ENCODE measurements at places on chromosomes 7 and 10.

- no peak for DNase-seq
These were observed 573.0 kb upstream of the IGFBP3 start for GRCh38 chr7:46494028-46494427.

GRCh38 chr7:37108615-37109014 is 340.0 kb downstream of the ELMO1 start:
- DNase-seq = no peak

DNA sequence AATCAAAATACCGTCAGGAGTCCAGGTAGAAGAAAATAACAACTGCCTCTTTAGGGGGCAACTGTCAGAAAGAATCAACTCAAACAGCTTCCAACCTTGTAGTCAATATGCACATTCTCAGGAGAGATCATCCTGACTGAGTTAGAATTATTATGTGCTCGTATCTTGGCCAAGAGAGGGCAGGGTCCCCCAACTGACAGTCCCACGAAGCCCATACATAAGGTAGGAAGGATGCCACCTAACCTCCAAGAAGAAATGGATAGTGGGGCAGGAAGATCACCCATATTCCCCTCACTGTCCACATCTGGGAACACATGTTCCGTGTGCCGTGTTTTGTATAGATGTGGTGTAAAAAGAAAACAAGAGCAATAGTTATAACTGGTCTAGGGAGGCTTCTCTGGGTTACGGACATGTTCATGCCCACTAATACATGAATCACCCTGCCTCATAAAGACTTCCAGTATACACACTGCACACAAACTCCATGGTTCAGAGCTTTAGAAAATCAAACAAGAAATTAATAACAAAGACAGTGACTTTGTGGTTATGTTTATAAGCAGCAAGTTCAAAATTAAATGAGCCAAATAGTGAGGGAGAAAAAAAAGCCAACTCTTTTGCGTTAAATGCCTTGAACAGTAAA is 295.6 kb downstream of the FGFR2 start:
- no peak for DNase-seq

- no peak for DNase-seq
These were observed 121.5 kb downstream of the TYW1B start for GRCh38 chr7:72706521-72706920.

DNA sequence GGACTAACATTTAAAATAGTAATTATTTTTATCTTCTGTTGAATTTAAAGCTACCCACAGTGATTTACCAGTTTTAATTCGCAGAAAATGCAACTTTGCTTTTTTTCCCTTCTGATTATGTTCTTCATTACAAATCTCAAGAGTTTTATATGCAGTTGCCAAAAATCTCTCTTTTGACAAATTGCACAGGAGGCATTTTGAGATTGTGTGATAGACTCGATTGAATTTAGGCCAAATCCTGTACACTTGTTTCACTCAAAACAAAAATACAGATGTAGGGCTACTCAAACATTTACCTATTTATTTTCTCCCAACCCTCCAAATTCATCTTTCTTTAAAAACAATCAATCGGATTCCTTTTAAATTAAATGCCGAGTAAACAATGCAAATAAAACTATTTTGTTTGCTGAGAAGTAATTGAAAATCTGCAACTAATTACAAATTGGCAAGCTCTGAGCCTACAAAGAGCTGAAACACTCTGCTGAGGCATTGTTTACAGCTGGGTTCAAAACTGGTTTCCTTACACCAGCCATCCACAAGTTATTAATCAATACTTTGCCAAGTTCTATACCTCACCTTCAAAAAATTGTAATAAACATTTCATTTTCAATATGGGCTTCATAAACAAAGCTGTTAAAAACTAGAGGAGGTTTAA is 214.9 kb upstream of the TCF7L2 start:
- no peak for DNase-seq

DNA sequence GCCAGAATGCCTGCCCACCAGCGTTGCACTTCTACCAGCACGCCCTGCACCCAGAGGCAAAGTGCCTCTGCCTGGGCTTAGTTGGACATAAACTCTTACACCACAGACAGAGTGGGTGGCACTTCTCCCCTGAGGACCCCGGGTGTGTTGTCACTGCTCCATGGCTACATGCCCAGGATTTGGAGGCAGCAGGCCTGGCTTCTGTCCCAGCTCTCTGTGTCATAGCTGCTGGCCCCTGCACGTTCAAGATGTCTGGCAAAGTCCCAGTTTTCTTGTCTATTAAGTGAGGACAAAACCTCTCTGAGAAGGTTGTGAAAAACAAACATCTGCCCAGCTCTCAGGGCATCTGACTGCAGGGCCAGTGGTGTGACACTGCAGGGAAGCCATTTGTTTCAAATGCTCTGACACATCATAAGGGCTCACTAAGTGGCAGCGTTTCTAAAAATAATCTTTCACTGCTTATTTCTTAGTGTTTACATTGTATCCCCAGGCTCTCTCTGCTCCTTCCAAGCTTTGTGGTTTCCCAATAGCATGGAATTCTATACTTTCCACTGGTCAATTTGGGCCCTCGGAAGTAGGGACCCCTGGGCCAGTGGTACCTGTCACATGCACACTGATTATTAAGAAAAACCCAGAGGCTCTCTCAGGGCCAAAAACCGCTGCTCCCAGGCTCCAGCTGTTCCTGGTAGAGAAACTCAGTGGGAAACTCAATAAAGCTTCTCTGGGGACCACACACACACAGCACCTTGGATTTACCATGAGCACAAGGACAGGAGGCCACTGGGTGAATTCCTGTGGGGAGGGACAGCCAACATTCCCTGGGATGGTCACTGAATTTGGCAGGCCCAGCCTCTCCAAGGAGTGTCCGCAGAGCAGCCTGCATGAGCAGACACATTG is 86.2 kb upstream of the ANLN start:
- no peak for DNase-seq

GRCh38 chr10:88540351-88540750 is 42.8 kb downstream of the RNLS start:
- DNase-seq = no peak

DNA sequence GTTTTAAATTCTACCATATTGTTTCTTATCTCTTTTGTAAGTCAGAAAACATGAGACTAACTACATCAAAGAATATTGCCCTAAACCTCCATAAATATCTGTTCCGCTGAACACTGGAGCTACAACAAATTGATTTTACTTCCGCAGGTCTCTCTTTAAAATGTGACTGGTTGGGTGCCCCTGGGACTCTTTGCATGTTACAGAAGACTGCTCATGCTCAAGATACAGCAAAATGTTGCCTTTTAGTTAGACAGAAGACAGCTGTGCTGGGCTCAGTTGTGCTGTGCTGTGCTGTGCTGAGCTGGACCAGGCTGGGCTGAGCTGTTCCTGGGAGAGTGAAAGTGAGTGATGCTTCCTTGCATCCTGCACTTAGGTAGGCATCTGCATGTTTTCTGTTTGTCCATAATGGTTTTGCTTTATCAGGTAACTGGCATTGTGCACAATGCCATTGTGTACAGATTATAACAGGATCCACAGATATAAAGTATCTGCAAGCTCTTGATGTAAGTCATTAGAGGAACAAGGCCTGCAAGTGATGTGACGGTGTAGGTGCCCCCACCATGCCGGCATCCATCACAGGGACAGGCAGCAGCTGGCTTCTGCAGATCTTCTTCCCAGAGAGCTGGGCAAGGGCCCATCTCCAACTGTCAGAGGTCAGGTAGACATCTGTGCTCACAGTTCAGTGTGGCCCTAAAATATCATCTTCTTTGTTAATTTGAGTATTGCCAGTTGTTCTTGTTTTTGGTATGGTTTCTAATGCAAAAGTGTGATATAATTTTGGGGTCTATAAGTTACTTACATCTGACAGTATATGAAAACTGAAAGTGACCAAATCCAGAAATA is 972.5 kb upstream of the CELF2 start:
- no peak for DNase-seq

DNA sequence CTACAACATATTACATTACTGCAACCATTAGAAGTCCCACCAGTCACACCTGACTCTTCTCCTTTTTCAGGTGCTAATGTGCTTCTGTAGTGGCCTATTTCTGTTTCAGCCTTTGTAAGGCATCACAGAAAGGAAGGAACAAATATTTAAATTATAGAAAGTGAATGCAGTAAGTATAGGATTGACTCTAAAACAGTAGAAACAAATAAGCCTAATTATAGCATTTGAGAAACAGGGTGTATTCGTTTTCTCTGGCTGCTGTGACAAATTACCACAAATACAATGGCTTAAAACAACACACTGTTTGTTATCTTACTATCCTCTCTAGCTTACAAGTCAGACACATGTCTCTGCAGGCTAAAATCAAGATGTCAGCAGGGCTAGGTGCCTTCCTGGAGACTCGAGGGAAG is 69.4 kb downstream of the CCSER2 start:
- no peak for DNase-seq

GRCh38 chr10:18557960-18558359 is 93.4 kb downstream of the NSUN6 start:
- DNase-seq = no peak

DNA sequence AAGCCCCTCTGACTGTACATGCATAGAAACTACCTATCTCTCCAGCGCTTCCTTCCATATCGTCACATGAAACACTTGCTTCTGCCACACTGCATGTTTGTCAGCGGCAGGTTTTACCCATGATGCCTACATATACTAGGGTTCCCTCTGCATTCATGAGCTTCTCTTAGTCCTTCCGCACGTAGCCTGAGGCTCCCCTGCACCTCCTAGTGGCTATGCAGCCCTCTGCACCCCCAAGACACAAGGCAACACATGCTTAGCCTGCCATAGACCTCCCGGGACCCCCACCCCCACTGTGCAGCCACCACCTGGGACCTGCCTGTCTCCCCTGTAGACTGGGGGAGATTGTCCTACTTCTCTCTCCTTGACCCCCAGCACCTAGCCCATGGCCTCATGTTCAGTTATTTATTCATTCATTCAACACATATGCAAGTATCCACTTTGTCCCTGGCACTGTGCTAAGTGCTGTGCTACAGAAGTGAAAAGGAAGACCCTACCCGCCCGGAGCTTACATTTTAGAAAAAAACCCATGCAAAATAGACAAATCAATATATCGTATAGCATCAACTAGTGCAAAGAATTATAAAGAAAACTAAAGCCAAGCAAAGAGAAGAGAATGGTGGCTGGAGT is 23.5 kb downstream of the TMEM273 start:
- DNase-seq = no peak

DNA sequence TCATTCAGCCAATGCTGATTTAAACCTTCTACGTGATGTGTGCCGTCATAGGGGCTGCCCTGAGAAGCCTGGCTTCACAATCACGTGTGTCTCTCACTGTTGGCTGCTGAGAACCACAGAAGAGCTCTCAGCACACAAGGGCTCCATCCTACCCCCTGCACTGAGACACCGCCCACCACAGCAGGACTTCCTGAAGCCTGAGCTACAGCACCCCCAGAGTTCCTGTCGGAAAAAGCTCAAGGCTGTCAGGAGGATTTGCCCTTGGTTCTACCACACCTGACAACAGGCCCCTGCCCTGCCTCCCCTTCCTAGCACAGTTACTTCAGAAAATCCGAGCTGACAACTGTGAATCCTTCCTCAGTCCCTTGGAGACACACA is 191.9 kb downstream of the MAD1L1 start:
- DNase-seq = no peak

DNA sequence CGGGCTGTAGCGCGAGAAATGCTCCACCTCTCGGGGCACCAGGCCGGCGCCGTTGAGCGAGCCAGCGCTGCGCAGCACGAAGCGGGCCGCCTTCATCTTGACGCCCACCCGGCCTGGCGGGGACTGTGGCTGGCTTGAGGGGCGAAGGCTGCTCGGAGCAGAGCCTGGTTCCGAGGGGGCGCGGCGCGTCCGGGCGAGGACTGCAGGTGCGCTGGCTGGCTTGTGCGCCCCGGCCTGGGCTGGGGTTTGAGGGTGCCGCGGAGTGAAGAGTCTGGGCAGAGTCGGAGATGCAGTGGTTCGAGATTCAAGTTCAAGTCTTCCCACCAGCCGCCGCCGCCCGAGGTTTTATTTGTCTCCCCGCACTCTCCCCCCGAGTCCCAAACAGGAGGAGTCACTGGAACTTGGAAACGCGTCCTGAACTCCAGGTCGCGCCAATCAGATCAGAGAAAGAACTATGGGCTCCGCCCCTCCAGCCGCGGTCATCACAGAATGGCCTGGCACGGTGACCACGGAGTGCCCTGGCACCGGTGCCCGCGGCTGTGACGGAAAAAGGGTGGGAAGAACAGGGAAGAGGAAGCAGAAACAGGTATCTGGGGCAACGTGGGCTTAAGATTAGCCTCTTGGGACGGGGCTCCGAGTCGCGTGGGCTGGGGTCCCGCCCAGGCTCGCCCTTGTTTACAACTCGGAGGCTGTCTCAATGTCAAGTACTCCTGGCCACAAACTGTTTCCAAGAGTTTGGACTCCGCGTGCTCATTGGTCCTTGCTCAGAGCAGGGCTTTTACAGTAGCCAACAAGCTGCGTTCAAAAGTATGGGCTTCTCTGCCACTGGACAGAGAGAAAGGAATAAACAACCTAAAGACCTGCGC is at the start of gene PDK4:
Gene PDK4, minus strand, starts transcription at position 319 of the 866 bp plus-strand sequence. Its CDS starts 223 bp downstream, at position 96.
- DNase-seq = peak; percentile 71

GRCh38 chr10:103985726-103986125 is 18.8 kb downstream of the SLK start:
- DNase-seq = no peak

- no peak for DNase-seq
These were observed 121.7 kb downstream of the C7orf25 start for GRCh38 chr7:42790196-42790595.

DNA sequence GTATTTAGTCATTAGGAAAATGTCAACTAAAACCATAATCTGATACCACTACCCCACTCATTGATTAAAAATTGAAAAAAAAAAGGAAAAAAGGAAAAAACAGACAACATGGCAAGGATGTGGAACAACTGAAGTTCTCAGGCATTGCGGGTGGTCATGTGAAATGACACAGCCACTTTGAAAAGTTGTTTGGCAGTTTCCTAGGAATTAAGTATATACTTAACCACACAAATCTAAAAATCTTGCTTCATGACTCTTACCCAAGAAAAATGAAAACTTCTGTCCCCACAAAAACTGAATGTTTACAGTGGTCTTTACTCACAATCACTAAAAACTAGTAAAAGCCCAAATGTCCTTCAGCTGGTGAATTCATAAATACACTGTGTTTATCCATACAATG is 254.5 kb downstream of the AHR start:
- DNase-seq = no peak

- no peak for DNase-seq
These were observed 1.3 kb upstream of the UNC5B start for GRCh38 chr10:71211053-71211452.

- no peak for DNase-seq
These were observed 28.5 kb upstream of the TRIM24 start for GRCh38 chr7:138431517-138431916.

- peak; percentile 60 for DNase-seq
These were observed 269.3 kb downstream of the BICC1 start for GRCh38 chr10:58781873-58782488.

DNA sequence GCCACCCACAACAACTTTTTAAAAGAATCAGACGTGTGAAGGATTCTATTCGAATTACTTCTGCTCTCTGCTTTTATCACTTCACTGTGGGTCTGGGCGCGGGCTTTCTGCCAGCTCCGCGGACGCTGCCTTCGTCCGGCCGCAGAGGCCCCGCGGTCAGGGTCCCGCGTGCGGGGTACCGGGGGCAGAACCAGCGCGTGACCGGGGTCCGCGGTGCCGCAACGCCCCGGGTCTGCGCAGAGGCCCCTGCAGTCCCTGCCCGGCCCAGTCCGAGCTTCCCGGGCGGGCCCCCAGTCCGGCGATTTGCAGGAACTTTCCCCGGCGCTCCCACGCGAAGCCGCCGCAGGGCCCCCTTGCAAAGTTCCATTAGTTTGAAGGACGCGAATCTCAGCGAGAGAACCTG is 461 bp upstream of the HTRA1 start:
- DNase-seq = no peak

GRCh38 chr10:48903151-48903550 is 36.5 kb downstream of the LRRC18 start:
- DNase-seq = no peak
